Fibroblast of skin of right biceps (primary cell): ENCODE measurements at places on chromosomes 12 and 14.

GRCh38 chr12:107666009-107666408 is 19.6 kb upstream of the PWP1 start:
- DNase-seq = no peak

DNA sequence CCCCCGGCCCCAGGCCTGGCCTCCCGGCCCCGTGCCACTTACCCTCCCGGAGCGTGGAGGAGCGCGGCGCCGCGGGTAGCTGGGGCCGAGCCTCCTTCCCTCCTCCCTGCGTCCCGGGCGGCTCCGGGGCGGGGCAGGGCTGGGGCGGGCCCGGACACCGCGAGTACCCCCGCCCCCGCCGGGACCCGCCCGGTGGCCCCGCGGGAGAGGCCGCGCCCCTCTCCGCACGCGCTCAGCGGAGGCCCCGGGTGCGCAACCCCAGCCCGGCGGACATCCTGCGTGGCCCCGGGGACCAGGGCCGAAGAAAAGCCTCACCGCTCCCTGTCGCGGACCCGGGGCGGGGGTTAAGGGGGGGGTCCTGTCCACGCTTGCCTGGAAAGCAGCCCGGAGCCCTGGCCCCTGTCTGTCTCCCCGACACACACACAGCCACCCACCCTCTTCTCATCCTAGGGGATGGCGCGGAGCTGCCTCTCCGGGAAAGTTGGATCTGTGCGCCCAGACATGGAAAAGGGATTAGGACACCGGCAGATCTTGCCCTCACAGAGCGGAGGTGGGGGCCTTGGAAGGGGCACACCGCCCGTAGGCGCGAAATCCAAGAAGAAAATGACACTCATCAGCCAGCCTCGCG is at the start of gene SYNE3:
TSS of gene SYNE3 (minus strand) at position 97 of the 628 bp plus-strand sequence. CDS start 40,829 bp downstream, outside the sequence.
- peak; percentile 61 for DNase-seq

DNA sequence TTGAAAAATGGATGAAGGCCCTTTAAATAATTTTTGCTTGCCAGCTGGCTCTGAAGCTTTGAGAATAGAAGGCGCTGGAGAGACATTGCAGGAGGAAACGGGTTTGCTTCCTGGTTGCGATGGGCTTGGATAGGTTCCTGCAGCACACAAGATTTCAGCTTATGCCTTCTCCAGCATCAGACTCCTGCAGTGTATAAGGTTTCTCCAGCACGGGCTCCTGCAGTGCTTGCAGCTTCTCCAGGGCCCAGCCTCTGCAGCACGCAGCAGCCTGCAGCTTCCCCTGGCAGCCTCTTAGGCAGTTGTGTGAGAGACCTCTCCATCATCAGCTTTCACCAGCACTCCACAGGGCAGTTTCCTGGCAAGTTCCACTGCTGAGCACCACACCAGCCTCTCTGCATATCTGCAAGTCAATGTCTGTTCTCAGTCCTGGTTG is 78.7 kb upstream of the ZDHHC17 start:
- peak; percentile 54 for DNase-seq

- peak; percentile 44 for DNase-seq
Measured at GRCh38 chr12:109714141-109714912, 702 bp downstream of the FAM222A start.

DNA sequence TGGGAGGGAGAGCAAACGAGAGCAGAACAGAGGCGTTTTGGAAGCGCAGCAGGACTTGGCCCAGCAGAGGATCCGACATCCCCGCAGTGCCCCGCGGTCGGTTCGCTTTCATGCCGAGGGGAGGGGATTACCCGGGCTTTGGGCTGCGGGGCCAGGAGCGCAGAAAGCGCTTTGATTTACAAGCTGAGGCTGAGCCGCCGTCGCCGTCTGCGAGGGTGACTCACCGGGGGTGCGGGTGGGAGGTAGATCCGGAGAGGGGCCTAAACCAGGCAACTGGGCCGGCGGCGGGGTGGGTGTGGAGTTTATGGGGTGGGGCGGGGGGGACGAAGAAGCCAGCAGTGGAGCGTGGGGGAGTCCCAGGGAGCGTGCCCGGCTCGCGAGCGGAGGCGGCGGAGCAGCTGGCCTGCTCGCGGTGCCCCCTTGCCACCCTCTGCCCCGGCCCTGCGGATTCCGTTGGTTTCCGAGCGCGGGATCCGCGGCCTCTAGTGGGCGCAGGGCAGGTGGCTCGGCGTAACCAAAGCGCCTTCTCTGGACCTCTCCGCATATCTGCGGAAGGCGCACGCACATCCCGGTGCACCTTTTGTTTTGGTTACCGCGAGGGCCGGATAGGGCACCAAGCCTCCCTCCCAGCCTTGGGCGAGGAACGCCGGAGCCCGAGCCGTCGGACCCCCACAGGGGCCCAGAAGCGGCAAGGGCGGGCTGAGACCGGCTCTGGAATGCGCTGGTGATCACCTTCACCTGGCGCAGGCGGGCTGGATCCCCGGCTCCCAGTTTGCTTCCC is 2.6 kb downstream of the SIX4 start:
- peak; percentile 82 for DNase-seq

- no peak for DNase-seq
Measured at GRCh38 chr12:32585680-32586079, 93.4 kb upstream of the DNM1L start.

- DNase-seq = no peak
Measured at GRCh38 chr14:37179896-37180502, 7.6 kb upstream of the SLC25A21 start.

GRCh38 chr12:57476993-57477709 is 2.5 kb downstream of the ARHGAP9 start:
- DNase-seq = no peak

GRCh38 chr12:26287671-26288381 is 92.5 kb downstream of the SSPN start:
- no peak for DNase-seq

GRCh38 chr14:74919421-74920165 is 3.5 kb downstream of the RPS6KL1 start:
- no peak for DNase-seq

DNA sequence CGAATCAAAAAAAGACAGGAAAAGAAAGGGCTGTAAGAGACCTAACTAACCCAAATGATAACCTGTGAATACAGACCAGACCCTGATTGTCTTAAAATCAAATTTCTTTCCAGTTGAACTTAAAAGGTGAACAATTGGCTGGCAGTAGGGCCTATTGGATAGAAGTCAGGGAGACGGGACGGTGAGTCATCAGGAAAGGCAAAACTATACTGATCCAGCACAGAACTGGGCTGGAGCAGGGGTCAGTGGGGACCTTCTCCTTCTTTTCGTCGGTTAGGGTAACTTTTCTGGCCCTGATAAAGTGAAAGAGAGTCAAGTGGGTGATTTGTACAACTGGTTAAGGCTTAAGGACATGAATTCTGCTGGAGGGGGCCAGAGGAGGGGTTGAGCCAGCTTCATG is 84.9 kb upstream of the OTX2 start:
- peak; percentile 0 for DNase-seq

DNA sequence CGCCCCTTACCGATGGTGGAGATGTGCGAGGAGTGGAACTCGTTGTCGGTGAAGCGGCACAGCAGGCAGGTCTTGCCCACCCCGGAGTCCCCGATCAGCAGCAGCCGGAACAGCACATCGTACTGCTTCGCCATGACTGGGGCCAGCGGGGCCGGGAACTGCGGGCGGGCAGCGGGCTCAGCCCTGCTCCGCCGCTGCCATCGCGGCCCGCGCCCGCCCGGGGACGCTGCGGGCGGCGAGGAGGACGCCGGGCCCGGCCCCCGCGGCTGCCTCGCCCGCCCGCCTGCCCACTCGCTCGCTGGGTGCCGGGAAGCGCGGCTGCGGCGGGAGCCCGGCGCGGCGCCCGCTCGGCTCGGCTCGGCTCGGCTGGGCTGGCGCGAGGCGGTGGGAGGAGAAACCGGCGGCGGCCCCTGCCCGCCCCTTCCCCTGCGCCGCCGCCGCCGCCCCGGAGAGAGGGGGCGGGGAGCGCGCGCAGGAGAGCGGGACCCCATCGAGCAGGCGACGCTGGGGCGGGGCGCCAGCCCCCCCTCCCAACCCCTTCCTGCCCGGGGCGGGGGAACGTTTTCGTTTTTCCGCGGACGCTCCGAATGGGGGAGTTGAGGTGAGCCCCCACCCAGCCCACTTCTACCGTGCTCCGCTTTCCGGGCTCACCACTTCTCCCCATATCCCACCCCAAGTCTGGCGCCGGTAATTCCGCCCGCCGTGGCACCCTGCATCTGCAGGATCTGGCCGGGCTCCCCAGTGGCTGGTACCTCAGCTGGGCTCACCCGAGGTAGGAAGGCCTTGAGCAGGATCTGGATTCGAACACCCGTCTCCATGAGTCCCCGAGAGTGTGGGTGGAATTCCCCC is at the start of gene RAB15:
TSS of gene RAB15 (minus strand) at position 394 of the 849 bp plus-strand sequence. CDS start at position 134, 260 bp downstream.
- peak; percentile 41 for DNase-seq

DNA sequence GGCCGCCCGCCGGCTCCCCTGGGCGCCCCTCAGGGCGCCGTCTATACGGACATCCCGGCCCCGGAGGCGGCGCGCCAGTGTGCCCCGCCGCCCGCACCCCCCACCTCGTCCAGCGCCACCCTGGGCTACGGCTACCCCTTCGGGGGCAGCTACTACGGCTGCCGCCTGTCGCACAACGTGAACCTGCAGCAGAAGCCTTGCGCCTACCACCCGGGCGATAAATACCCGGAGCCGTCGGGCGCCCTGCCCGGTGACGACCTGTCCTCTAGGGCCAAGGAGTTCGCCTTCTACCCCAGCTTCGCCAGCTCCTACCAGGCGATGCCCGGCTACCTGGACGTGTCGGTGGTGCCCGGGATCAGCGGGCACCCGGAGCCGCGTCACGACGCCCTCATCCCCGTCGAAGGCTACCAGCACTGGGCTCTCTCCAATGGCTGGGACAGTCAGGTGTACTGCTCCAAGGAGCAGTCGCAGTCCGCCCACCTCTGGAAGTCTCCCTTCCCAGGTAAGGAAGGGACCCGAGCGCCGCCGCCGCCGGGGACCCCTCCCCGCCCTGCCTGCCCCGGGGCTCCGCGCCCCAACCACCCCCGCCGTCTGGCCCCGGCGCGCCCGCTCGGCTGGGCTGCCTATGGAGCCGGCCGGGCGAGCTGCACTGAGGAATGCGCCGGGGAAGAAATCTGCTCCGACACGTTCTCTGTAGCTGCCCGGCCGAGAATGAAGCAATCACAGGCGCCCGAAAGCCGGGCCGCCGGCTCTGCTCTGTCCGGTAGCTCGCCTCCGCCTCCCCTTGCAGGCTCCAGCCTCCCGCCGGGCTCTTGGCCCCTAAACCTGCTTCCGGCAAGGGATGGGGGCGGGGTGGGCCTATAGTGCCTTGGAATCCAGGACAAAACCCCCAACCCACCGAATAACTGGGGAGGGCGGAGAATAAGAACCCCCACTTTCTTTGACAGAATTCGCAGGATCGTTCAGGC is 794 bp downstream of the HOXC13 start:
- peak; percentile 31 for DNase-seq

DNA sequence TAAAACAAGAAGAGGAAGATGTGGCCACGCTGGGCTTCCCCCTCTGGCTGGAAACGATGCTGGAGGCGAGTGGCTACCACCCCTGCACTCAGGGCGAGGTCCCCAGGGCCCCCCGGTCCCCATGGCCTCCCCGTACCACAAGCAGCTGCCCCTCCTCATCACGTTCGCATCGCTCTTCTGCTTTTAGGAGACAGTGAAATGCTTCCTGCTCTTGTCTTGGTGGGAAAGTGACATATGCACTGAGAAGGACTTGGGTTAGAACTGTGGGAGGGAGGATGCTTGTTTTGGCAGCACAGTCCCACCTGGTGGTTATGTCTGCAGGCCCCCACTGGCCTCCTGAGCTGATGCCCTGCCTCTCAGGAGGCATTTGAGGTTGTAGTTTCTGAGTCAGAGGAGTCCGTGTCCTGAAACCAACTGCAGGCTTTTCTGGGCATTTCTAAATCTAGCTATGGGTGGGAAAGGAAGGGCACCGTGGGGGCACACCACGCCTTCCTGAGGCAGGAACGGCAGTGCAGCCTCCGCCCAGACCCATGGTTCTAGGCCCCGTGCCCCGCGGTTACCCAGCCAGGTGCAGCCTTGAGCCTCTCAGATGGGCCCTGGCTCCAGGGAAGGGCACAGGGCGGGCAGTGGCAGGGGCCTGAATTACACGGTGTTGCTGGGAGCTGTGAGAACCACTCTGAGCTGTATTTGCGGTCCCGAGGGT is 139.3 kb downstream of the ADGRD1 start:
- no peak for DNase-seq

- no peak for DNase-seq
Measured at GRCh38 chr12:7403466-7403865, 40.5 kb downstream of the CD163L1 start.

DNA sequence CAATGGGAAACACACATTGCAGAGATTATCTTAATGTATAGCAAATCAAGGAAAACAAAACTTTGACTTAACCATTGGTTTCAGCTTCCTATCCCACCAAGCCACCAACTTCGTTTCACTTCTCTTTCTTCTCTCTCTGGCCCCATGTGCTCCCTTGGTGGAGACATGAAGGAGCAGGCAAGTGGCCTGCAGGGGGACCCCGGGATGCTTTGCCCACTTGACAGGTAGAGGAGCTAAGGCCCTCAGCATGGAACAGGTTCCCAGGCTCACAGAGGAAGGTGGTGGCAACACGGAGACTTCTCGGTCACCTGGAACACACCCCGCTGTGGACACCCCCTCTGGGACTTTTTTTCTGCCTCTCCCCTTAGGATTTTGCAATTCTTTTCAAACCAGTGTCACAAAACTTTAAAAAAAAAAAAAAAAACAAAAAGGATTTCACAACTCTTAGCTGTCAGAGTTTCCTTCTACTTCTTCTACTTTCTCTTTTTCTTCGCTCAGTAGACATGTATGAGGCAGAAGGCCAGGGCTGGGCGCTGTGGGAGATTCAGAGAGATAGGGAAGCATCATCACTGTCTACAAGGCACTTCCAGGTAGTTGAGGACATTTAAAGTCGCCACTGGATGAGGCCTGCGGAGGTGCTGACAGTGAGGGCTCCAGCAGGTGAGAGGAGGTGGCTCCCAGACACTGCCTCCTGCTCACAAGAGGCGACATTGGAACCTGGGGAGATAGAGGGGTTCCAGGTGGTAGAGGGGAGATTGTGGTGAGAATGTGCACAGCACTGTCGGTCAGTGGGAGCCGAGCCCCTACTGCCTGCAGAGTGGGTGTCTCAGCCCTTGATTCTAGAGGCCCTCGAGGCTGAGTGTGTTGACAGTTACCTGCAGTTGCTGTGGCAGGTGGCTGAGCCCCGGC is 119.6 kb downstream of the GCH1 start:
- DNase-seq = no peak

DNA sequence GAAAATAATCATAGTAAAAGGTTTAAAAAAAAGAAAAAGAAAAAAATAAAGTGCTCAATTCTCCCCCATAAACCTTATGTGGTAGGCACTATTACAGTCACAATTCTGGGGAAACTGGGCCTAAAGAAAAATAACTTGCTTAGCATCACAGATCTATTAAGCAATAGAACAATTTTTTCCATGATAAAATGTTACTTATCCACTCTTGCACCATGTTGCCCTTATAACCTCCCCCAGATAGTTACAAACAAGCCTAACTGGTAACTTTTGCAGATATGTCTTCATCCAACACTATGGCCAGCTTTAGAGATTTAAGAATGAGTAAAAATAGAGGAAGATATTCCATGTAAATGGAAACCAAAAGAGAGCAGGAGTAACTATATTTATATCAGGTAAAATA is 164.8 kb downstream of the DUSP6 start:
- no peak for DNase-seq

DNA sequence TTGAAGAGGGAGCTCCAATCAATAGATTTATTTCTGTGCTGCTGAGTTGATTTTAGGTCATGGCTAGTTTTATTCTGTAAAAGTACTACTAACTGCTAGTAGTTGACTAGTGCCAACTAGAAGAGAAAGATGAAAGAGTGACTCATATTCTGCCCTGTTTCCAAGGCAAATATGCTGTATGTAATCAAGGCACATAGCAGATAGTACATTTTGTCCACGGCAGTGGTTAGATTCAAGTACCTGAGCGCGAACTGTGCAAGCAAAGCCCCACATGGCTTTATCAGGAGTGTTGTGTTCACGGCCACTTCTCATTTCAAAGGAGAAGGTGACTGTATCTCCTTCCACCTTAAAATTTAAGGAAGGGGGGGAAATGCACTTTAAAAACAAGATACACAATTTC is 126.8 kb downstream of the TRAFD1 start:
- no peak for DNase-seq
